Osteoblast (primary cell): ENCODE measurements at places on chromosomes 2 and 18. TPM values are rescaled to one million over a fixed set of nuclear protein-coding genes. Genes with fewer than 3 reads are reported as not detected.

SLC9A4 gene
- total RNA-seq = not detected in 2 replicates

ABCG8 gene
- total RNA-seq = not detected in 2 replicates

FKBP1B gene
- total RNA-seq = 2.7 and 3.3 TPM in 2 replicates

UPP2 gene
- not detected in 2 replicates for total RNA-seq
